ENCODE measurements at places on chromosomes 4 and X. TPM values are rescaled to one million over a fixed set of nuclear protein-coding genes. Genes with fewer than 3 reads are reported as not detected.

Gene FABP2
- total RNA-seq, result not detected

Gene GRK4
- total RNA-seq, result 2.2 TPM

Gene CXorf49
- total RNA-seq, result not detected

Gene PRDM5
- 0.16 TPM for total RNA-seq

Gene ZBTB33
- total RNA-seq, result 11.5 TPM

Gene UBQLN2
- total RNA-seq, result 47.7 TPM

Gene GLOD5
- total RNA-seq, result not detected

Gene NKX3-2
- total RNA-seq, result not detected

Gene SLC9B1
- total RNA-seq, result 1.3 TPM

GRCh38 chrX:153560000-153560399, 38.9 kb downstream of the CCNQ start:
- no peak for DNase-seq
- no peaks in the 10 kb centered on the region for H3K27me3 ChIP-seq
- H3K4me1 ChIP-seq, result peaks cover 7% of the 10 kb centered on the region
- no peaks in the 10 kb centered on the region for H3K36me3 ChIP-seq

DNA sequence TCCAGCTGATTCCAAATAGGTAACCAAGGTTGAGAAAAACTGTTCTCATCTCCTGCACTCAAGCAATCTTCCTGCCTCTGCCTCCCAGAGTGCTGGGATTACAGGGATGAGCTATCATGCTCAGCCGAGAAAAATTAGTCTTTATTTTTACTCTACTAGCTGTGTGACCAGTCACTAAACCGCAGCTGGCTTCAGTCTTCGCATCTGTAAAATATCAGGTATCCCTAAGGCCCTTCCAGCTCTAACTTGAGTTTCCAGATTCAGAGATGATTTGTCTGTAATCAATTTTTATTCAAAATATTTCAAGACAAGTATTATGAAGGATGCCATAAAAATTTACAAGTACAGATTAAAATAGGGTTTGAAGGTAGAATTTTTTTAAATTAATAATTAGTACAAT, 3.5 kb downstream of the ADH6 start:
- H3K4me3 ChIP-seq, result no peak overlapping the region
- no peaks in the 10 kb centered on the region for H3K36me3 ChIP-seq
- H3K27me3 ChIP-seq, result no peaks in the 10 kb centered on the region
- no peak overlapping the region for H3K27ac ChIP-seq
- no peak for DNase-seq
- H3K4me1 ChIP-seq, result no peaks in the 10 kb centered on the region

DNA sequence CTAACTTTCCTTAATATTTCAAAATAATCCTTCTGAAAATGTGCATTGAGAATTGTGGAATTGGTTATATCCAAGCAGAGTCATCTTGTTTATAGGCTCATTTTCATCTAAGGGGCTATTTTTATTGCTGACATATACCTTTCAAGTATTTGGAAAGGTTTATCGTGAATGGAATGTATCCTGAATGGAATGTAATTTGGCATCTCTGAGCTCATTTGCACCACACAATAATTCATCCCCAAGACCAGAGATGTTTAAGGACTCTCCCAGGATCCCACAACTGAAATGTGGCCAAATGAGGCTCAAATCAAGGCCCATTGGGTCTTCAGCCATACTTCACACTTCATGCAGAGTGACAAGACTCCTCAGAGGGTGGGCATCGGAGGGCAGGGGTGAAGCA, 7.5 kb upstream of the SETD7 start:
- peaks cover 24% of the 10 kb centered on the region for H3K4me1 ChIP-seq
- H3K36me3 ChIP-seq, result peaks cover 2% of the 10 kb centered on the region
- H3K27me3 ChIP-seq, result peaks cover 6% of the 10 kb centered on the region
- H3K4me3 ChIP-seq, result no peak overlapping the region

DNA sequence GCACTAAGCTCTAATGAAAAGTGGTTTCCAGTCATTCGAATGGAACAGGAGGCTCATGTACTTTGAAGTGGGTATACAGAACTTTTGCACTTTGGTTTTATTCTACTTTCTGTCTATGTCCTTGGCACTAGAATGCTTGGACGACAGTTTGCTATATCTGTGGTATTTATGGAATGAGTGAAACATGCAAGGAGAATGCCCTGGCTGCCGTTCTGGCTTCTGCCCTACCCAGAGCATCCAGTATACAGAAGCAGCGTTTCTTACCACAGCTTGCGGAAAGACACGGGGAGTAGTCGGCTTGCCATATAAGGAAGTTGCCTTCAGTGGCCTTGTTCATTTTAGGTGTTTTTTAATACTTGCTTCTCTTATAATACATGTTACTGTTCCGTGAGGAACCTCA, 98.0 kb downstream of the TBL1X start:
- peaks cover 6% of the 10 kb centered on the region for H3K36me3 ChIP-seq
- no peak for DNase-seq
- peaks cover 8% of the 10 kb centered on the region for H3K4me1 ChIP-seq
- H3K27ac ChIP-seq, result no peak overlapping the region
- H3K4me3 ChIP-seq, result no peak overlapping the region

- DNase-seq, result no peak
- H3K36me3 ChIP-seq, result no peaks in the 10 kb centered on the region
- no peaks in the 10 kb centered on the region for H3K4me1 ChIP-seq
- H3K4me3 ChIP-seq, result no peak overlapping the region
- H3K27ac ChIP-seq, result no peak overlapping the region
- no peaks in the 10 kb centered on the region for H3K27me3 ChIP-seq
Measured at GRCh38 chr4:124964251-124964650, 251.7 kb upstream of the ANKRD50 start.

- H3K4me3 ChIP-seq, result no peak overlapping the region
- no peak overlapping the region for H3K27ac ChIP-seq
- no peaks in the 10 kb centered on the region for H3K4me1 ChIP-seq
- H3K36me3 ChIP-seq, result no peaks in the 10 kb centered on the region
Measured at GRCh38 chr4:140943486-140944198, 187.5 kb upstream of the TBC1D9 start.

- H3K36me3 ChIP-seq, result no peaks in the 10 kb centered on the region
- no peak for DNase-seq
- peaks cover 20% of the 10 kb centered on the region for H3K27me3 ChIP-seq
Measured at GRCh38 chr4:15695240-15695699, 7.6 kb upstream of the BST1 start.

GRCh38 chr4:188016754-188017153, 21.2 kb downstream of the ZFP42 start:
- no peak overlapping the region for H3K27ac ChIP-seq
- no peaks in the 10 kb centered on the region for H3K27me3 ChIP-seq
- H3K4me1 ChIP-seq, result no peaks in the 10 kb centered on the region
- no peak for DNase-seq

- peaks cover 11% of the 10 kb centered on the region for H3K36me3 ChIP-seq
- peaks cover 6% of the 10 kb centered on the region for H3K4me1 ChIP-seq
- no peak for DNase-seq
- H3K27ac ChIP-seq, result peak overlapping the region; percentile 56
Measured at GRCh38 chr4:145851511-145852201, 87.0 kb downstream of the ZNF827 start.

DNA sequence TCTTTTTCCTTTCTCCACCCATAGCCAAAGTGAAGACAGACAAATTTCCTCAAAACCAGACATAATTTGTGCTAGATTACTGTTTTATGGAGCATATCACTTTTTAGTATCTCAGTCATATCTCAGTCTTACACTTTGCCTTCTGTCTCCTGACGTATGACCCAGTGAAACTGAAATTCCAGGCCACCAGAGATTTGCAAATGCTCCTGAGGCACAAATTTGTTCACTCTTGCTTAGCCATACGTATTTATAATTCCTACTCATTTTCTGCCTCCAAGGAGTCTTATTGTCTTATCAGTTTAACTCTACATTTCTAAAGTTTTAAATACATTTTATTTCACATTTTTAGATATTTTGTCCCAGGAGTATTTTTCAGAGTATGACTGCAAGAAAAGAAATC, 10.0 kb downstream of the TMEM156 start:
- H3K27ac ChIP-seq, result no peak overlapping the region
- no peak overlapping the region for H3K4me3 ChIP-seq
- no peaks in the 10 kb centered on the region for H3K27me3 ChIP-seq
- H3K36me3 ChIP-seq, result peaks cover 55% of the 10 kb centered on the region

- H3K27ac ChIP-seq, result no peak overlapping the region
- no peaks in the 10 kb centered on the region for H3K27me3 ChIP-seq
- no peak overlapping the region for H3K4me3 ChIP-seq
- DNase-seq, result no peak
- no peaks in the 10 kb centered on the region for H3K4me1 ChIP-seq
Measured at GRCh38 chr4:64756016-64756415, 346.8 kb upstream of the TECRL start.

DNA sequence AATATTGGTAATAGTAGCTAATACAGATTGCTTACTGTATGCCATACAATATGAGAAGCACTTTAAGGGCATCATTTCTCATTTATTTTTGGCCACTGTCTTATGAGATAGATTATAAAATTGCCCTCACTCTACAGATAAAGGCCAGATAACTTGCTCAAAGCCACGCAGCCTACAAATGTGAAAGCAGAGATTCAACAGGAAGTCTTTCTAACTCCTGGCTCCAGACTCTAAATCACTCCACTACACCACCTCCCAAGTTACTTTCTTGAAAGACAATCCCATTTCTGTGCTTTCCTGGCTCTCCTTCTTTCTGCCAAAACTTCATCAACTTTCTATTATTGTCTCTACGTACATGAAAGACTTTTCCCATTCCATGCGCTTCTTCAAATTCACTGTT, 194.7 kb downstream of the FBXO8 start:
- no peaks in the 10 kb centered on the region for H3K4me1 ChIP-seq
- H3K36me3 ChIP-seq, result no peaks in the 10 kb centered on the region
- peaks cover 2% of the 10 kb centered on the region for H3K27me3 ChIP-seq
- H3K27ac ChIP-seq, result no peak overlapping the region

GRCh38 chr4:165784672-165785071, 88.4 kb upstream of the TLL1 start:
- H3K36me3 ChIP-seq, result no peaks in the 10 kb centered on the region
- no peak for DNase-seq

- H3K27me3 ChIP-seq, result no peaks in the 10 kb centered on the region
- peak; percentile 30 for DNase-seq
- H3K27ac ChIP-seq, result no peak overlapping the region
Measured at GRCh38 chr4:142815834-142816233, 30.3 kb downstream of the INPP4B start.

DNA sequence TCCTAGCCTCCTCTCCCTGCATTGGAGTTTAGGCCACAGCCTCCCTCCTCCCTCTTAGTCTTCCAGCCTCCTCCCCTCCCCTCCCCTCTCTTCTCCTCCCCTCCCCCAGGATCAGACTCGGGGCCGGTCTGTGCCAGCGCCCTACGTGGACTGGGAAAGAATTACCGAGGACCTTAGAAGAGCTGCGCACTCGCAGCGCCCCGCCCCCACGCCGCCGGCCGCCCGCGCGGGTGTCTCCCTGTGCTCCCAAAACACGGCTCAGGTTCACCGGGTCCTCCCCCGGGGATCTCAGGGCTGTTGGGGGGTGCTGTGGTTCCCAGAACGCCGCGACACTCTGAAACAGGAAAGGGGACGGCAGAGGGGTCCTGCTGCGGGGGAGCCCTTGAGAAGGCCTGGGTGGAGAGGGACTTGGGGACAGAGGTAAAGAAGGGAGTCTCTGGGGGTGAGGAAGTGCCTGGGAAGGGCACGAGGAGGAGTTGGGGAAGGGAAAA, 122.3 kb upstream of the TBL1X start:
- DNase-seq, result peak; percentile 60
- peak overlapping the region; percentile 77 for H3K27ac ChIP-seq
- peaks cover 33% of the 10 kb centered on the region for H3K4me1 ChIP-seq

GRCh38 chr4:80367737-80368136, 32.2 kb downstream of the CFAP299 start:
- DNase-seq, result no peak
- H3K27ac ChIP-seq, result no peak overlapping the region
- H3K27me3 ChIP-seq, result peaks cover 2% of the 10 kb centered on the region
- H3K4me1 ChIP-seq, result no peaks in the 10 kb centered on the region
- peaks cover 2% of the 10 kb centered on the region for H3K36me3 ChIP-seq
- H3K4me3 ChIP-seq, result no peak overlapping the region

GRCh38 chr4:2290488-2290887, 28.6 kb upstream of the MXD4 start:
- H3K36me3 ChIP-seq, result peaks cover 3% of the 10 kb centered on the region
- no peak for DNase-seq
- H3K4me3 ChIP-seq, result peak overlapping the region; percentile 38
- H3K27ac ChIP-seq, result peak overlapping the region; percentile 86
- peaks cover 6% of the 10 kb centered on the region for H3K27me3 ChIP-seq
- peaks cover 51% of the 10 kb centered on the region for H3K4me1 ChIP-seq

GRCh38 chr4:108683479-108683878, 33.1 kb downstream of the OSTC start:
- H3K4me1 ChIP-seq, result peaks cover 4% of the 10 kb centered on the region
- H3K4me3 ChIP-seq, result no peak overlapping the region
- no peak for DNase-seq
- no peak overlapping the region for H3K27ac ChIP-seq

DNA sequence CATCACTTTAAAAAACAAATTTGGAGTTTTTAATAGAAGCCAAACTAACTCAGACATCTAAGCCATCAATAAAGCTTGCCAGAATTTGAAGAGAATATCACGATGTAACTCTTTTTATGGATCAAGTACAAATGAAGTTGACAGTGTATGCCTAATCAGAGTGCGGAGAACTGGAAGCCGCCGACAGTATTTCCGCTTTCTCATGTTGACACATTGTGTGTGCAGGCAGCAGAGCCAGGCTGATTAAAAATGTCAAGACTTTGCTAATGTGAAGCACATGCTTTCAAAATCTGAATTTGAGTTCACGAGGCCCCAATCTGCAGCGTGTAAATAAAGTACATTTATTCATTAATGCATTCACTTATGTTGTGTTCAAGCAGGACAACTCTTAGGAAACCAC, 161.2 kb downstream of the TENM3 start:
- no peaks in the 10 kb centered on the region for H3K27me3 ChIP-seq
- no peak overlapping the region for H3K27ac ChIP-seq
- no peaks in the 10 kb centered on the region for H3K36me3 ChIP-seq

DNA sequence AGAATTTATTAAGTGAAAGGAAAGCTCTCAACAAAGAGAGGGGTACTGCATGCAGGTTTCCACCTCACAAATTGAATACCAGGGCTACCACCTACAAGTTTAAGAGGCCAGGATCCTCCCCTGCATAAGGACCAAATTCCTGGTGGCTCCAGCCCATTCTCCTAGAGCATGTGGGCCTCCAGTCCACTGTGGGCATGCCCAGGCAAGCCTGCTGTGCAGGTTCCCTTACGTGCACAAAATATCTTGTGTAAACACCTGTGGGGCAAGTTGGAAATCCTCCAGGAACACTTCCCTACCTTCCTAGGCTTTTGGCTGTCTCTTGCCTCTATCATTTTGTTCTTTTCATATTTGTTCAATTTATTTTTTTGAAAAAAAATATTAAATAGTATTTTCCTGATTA, 724.3 kb downstream of the ARAP2 start:
- no peak overlapping the region for H3K27ac ChIP-seq
- H3K4me1 ChIP-seq, result no peaks in the 10 kb centered on the region
- no peaks in the 10 kb centered on the region for H3K27me3 ChIP-seq
- no peaks in the 10 kb centered on the region for H3K36me3 ChIP-seq
- no peak for DNase-seq
- H3K4me3 ChIP-seq, result no peak overlapping the region

- no peak overlapping the region for H3K27ac ChIP-seq
- H3K4me3 ChIP-seq, result no peak overlapping the region
- peaks cover 6% of the 10 kb centered on the region for H3K27me3 ChIP-seq
- DNase-seq, result no peak
- no peaks in the 10 kb centered on the region for H3K36me3 ChIP-seq
- H3K4me1 ChIP-seq, result no peaks in the 10 kb centered on the region
Measured at GRCh38 chr4:26520728-26521450, 30.6 kb upstream of the CCKAR start.
